Activated CD4-positive, alpha-beta T cell treated with anti-CD3 and anti-CD28 coated beads, Interleukin-2, amount 50 U/mL, for 24 hours (primary cell): ENCODE measurements at places on chromosomes 7 and 10.

DNA sequence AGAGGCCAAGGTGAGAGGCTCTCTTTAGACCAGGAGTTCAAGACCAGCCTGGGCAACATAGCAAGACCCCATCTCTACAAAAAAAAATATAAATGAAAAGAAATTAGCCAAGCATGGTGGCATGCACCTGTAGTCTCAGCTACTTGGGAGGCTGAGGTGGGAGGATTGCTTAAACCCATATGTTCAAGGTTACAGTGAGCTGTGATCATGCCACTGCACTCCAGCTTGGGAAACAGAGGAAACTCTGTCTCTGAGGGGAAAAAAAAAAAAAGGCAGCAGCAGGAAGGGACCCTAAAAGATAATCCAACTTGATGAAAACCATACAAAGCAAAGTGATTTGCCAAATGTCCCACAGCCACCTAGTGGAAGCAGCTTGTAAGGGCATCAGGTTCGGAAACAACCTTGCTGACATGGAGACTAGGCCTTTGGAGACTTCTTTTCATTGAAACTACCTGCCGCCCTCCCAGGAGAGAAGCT lies 15.6 kb upstream of the PBLD start:
- no peak for DNase-seq

GRCh38 chr7:119026391-119026790 lies 801.9 kb downstream of the ANKRD7 start:
- no peak for DNase-seq

GRCh38 chr7:95322396-95322795 lies 1.9 kb downstream of the PON1 start:
- DNase-seq = no peak

GRCh38 chr10:70523057-70523456 lies 44.5 kb downstream of the PALD1 start:
- DNase-seq = no peak

DNA sequence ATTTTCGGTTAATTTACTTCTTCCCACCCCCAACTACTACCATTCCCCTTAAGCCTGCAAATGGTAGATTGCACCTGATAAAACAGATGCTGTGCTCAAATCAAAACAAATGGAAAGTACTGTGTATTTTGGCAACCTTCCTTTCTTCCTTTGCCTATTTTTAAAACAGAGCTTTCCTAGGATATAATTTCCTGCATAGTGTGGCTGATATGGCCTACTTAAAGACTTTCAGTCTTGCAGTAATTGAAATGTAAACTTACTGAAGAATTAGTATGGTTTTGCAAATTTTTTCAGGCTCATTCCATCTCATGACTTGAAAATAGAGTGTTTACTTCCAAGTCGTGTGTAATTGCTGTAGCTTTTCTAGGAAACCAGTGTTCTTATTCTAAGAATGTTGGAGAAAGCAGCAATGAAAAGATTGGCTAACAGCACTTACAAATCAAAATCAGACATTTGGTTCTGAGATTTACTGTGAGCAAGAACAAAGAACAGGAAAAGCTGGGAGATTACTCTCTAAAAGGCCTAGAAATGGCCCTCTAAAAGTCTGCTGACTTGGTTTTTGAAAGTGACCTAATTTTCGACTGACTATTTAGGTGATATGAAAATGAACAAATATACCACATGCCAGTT lies 52.0 kb downstream of the REEP3 start:
- DNase-seq = no peak

- DNase-seq = no peak
Measured at GRCh38 chr10:61409157-61409556, 44.0 kb downstream of the TMEM26 start.

DNA sequence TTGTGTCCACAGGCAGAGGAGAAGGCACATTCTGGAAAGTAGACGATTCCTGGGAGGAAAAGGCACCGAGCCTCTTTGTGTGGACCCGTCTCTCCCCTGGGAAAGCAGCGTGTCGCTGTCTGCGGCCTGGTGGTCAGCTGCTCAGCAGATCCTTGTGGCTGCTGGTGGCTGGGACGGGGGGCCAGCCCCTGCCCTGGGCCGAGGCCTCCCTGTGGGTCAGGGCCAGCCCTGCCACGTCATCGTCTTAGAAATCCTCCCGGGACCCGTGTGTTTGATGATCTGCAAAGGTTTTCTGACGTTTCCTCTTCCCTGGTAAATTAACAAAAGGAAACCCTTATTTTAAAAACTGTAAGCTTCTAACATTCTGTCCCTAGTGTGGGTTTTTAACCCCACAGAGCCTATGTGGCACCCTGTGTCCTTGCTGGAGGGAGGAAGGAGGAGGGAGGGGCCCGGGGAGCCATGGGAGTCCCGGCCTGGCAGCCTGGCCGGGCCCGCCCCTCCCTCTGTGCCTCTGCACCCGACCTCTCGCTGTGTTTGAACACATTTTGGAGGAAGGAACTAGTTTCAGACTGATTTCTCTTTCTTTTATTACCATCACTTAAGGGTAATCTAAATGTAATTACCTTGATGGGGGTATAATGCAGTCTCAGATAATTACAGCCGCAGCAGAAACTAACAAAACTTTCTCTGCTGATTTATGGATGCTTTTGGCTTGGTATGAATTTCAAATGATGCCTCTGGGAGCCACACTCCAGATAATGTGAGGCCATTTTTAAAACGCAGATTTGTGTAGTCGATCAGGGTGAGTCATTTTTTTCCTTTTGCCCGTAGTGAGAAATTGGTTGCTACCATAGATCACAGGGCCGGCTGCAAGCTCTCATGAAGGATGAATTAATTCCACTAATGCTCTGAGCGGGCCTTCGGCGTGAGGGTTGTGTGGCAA lies 85.5 kb downstream of the NKX6-2 start:
- no peak for DNase-seq

DNA sequence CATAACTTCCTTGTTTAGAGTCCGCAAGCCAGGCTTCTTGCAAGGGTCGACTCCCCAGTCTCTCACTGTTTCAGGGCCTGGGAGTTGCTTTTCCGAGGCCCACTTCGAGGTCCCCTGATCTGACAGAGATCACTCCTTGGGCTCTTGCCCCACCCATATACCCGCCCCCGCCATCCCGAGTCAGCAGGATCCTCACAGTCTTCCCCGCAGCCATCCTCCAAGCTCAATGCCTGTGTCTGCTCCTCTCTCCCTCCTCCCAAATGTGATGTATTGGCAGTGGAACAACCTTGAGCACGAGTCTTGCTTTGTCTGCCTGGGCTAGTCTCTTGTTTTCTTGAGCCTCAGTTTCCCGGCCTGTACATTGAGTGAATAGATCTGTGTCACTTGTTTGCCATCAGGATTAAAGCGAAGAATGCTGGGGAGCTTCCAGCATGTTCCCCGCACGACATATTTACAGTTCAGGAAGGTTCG lies 2.4 kb upstream of the HMX2 start:
- DNase-seq = no peak

DNA sequence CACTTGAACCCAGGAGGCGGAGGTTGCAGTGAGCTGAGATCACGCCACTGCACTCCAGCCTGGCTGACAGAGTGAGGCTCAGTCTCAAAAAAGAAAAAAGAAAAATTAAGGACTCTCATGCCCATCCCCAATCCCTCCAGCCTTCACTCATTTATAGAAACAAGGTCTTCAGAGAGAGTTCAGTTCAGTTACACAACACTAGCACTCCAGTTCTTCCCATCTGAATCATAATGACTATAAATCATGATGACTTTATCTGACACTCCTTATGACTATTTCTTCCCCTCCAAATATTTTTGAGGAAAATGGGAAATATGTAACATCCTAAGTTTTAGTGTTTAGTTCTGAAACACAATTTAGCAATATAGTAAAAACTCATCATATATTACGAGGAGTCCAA lies 107.4 kb upstream of the LSM8 start:
- DNase-seq = no peak

DNA sequence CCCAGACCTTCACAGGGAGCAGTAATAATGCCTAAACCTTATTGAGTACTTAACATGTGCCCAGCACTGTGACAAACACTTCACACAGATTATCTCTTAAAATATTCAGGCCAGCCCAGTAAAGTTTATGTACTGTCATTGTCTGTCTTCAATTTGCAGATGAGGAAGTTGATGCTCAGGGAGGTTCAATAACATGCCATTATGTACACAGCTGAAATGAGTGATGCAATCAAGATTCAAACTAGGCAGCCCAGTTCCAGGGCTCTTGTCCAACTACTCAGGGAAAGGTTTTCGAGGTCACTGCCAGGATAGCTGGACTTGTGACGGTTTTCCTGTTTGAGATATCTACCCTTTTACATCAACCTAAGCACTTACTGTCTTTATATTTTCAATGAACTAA lies 56.1 kb downstream of the AUTS2 start:
- DNase-seq = no peak

DNA sequence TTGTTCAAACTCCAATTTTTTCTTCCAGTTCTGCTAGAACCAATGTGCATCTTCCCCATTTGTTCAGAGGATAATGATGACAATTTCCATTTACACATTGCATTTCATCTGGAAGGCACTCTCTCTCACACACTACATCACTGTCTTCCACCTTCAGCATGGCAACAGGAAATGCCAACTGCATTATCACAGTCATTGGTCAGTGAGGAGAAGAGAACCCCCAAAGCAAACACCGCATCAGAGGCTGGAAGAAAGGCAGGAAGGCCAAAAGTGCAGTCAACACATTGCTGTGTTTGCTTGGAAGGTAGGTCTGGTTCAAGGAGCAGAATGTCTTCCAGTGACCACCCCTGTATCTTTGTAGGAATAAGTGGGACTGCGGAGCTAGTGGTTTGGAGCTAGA lies 192.2 kb upstream of the RHOBTB1 start:
- DNase-seq = no peak

DNA sequence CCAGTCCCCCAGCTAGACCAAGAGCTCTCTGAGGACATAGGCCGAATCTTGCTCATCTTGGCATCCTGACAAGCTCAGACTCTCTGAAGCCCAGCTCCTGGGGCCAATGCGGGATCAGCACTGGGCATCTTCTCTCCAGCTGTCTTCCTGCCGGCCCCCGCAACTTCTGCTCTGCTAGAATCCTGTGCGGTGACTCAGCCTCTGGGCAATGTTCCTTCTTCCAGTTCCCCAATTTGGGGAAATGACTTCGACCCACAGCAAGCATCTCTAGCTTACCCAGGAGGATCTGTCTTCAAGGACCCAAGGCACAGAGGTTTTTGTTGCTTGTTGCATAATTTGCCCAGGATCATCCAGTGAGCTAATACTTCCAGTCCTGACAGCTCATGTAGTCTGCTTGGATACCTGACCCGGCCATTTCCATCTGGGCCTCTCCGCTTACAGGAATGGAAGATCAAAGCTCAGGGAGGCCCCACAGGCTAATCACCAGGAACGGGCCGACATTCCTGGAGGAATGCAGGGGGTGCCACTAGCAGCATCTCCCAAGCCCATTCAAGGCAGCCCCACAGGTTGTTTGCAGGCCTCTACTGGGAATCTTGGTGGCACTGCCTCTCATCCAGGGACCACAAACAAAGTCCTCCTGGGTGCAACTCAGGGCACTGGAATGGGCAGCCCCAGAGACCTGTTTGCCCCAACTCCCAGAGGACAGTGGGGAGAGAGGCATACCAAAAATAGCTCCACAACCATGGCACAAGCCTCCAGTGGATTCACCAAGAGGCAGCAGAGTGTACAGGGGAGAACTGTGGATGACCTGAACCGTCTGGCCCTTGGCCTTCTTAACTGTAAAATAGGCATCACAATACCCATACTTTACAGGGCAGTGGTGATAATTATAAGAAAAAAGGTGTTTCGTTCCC lies 151.9 kb downstream of the NEURL1 start:
- DNase-seq = no peak

DNA sequence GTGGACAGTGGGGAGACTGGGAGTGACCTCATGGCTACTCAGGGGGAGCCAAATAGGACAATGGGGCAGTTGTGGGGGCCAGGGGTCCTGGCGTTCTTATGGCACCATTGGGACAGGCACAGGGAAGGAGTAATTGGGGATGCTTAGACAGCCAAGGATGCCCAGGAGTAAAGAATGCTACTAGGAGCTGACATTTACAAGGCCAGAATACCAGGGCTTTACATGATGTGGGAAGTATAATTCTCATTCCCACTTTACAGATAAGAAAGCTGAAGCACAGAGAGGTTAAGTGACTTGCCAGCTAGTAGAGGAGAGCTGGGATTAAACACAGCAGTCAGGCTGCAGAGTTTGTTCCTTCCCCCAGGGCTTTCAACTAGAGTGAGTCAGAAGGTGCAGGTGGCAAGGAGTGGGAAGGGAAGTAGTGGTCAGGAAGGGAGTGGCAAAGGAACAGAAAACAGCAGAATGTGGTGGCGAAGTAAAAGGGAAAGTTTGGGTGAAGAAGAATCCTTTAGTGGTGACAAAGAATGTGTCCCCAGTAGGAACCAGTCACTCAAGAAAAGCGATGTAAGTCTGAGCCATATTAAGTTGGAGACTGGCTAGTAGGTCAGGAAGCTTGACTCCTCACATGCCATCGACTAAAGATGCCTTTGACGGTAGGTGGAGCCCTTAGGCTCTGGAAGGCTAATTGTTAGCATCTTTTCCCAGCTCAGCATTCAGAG lies 32.8 kb downstream of the CPVL start:
- no peak for DNase-seq

GRCh38 chr7:66088861-66089838 lies 13.5 kb downstream of the ASL start:
- DNase-seq = no peak

- DNase-seq = no peak
Measured at GRCh38 chr10:104242545-104242944, 10.4 kb upstream of the CFAP43 start.

DNA sequence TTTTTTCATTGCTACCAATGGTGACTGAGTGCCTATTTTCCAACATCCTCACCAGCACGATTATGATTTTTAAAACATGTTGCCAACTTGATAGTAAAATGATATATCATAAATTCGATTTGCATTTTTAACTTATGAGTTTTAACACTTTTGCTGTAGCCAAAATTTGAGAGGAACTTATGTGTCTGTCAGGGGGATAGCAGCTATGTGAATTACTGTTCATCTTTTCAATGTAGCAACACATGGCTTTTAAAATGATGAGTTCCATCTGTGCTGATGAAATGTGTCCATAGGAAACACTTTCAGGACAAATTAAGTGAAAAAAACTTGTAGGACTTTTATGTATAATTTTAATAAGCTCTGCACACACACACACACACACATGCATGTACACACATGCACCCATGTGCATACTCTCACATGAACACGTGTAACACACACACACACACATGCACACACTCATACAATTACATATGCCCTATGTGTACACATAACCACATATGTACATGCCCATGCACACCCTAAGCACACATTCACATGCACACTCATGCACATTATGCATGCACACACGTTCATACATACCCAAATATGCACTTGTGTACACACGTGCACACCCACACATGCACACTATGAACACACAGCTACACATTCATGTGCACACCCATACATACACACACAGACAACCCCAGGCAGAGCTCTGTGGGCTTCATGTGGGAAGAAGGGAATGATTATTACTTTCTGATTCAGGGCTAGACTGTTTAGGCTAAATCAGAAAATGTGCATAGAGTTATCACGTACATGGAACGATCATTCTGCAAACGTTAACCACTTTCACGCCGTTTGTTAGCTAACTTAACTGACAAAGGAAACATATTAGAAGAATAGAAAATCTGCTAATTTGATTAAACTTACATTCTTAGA lies 68.9 kb downstream of the C10orf143 start:
- DNase-seq = no peak
